ENCODE measurements at places on chromosomes 4 and X.

DNA sequence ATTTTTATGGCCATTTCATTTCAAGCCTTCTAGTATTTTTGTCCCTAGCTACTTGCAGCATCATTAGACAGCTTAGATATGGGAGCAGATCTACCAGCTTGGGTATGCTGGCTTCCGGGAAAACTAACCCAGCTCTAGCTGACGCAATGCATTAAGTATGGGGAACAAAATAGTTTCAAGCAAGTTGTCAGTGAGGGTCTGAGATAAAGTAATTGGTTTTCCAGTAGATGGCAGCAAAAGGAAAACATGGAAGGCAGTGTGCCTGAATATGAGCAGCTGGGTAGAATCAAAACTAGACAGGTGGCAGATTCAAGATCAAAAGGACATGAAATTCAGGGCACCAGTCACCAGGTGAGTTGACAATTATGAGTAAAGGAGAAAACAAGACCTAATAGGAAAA is 340.9 kb upstream of the CTSO start:
- no peak for DNase-seq

DNA sequence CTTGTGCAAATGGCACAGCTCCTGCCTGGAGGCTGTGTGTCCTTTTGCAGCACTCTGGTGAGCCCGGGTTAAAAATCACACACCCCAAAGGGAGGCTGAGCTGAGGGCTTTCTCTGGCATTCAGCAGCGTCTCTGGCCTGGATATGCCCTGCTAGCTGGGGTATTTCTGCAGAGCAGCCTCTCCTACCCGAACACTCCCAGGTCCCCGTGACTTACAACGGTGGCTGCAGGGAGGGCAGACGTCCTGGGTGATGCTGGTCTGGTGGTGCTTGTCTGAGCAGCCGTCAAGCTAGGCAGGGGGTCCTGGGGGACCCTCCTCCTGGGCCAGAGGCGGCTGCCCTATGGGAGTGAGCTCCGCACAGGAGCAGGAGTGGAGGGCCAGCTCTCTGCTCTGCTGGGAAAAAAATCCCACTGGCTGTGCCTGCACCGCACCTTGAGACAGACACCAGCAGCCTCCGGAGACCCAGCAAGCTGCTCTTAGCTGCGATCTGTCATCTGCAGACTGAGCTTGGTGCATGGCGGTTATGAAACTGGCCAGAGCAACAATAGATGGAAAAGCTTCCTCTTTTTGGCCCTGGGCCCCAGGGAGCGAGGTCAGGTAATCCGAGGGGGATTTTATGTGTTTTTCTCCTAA is 41.3 kb upstream of the ASMTL start:
- no peak for DNase-seq

DNA sequence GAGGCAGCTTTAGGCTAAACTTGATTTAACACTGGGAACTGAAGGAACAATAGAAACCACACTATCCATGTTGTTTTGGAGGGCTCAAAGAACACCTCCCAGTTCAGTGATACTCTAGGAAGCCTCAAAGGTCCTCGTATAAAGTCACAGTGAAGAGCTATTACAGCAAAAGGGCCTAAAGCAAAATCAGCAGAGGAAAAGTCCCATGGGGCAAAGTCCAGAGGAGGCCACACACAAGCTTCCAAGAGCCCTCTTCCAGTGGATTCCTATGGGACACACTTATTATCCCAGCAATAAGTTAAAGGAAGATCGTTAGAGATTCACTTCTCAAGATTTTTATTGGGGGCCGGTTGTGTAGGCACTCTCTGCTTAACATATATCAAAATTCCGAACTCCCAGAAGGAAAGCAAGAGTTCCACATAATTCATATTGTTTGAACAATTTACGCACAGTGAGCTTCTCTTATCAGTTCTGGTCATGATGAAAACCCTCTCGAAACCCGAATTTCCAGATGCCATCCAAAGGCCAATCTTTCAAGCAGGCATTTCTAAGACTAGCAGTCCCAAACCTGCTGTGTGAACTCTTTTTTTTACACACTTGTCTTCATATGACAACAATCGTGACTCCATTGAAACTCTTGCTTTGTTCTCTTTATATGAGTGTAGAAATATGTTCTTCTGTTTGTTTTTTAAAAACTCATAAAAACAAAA is 53.7 kb downstream of the ANXA5 start:
- DNase-seq, result no peak

- DNase-seq, result no peak
These were observed at the start of gene TRPC3 for GRCh38 chr4:121951521-121952110. TRPC3 (minus strand) TSS chr4:121952060; CDS start chr4:121951680, 380 bp downstream.

DNA sequence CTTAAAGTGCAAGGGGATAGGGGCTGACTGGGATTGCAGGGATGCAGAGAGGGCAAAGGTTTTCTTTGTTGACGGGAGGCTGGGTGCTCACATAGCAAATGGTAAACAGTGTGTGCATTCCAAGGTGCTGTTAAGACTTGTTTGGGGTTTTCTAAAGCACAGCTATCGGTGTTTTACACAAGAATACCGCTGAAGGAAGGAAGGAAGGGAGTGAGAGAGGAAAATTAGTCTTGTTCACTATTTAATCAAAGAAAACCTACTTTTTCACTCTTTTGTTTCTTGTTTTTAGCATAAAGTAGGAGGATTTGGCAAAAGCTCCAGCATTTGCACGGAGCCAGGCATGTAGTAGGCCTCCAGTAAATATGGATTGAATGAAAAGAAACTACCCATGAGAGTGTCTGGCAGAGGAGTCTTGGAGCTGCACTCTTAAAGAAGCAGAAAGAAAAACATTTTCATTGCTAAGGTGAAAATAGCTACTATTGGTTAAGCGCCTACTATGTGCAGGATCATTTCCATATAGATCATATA is 99.7 kb downstream of the FIP1L1 start:
- no peak for DNase-seq

DNA sequence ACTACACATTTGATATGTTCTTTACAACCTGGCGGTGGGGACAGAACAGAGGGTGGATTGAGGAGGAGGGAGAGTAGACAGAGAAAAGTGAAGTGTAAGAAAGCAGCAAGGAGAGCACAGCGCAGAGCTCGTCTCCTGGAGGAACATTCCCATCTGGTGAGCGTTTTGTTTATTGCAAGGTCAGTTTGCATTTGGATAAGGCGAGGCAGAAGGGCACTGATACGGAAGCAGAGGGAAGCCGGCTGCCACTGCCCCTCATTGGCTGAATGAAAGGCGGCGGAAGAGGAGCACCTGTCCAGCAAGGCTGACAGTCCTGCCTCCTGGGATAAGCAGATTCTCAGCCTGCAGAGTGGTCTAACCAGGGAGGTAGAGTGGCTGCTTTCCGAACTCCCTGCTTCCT is 83.2 kb downstream of the GPR143 start:
- DNase-seq, result no peak

DNA sequence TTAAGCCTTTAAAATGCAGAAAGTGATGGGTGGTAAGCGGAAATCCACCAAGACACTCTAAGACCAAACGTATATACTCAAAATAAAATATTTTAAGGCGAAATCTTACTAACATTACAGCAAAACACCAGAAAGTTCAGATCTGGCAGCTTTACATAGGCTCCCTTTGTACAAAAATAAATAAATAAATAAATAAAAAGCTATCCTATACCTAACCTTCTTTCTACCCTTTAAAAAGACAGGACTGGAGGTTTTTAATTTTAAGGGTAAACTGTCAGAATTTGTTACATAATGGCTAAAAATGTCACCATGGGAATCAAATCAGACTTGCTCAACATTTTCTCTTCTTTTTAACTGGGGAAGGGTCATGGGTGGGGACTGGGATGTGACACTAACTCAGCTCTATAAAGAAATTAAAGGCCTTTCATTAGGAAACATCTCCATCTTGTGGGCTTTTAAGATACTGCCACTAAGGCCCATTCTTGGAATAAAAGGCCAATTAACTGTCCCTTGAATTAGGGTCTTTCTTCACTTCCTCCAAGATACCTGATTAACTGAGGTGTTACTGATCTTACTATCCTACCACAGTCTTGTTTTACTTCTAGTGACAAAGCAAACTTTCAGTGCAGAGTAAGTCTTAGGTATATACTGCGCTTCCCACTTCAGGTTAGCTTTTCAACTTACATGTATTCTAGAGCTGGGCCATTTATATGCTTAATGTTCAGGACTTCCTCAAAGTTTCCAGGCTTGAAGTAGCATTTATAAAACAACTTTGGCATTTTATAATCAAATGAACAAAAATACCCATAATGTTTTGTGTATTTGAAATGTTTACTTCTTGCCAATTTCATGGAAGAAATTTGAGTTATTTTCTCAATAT is 13.3 kb downstream of the HNRNPD start:
- DNase-seq, result peak; percentile 17

GRCh38 chr4:177964693-177965168 is 522.5 kb upstream of the AGA start:
- DNase-seq, result no peak

DNA sequence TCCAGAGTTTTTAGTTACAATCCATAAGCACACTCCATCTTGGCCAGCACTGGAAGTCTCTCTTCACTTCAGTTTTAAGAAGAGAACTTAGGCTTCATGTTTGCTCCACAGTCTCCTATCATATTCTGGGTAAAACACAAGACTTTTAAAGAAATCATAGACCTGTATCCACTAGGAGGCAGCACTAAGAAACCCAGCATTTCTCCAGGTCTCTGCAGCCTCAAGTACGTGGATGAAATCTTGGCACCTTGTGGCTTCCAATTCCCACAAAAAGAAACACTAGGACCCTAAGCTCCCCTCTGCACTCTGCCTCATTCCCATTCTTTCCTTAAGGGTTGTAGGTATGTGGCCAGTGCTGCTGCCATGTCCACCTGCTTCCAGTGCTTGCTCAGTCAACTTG is 367.3 kb upstream of the CASK start:
- no peak for DNase-seq

DNA sequence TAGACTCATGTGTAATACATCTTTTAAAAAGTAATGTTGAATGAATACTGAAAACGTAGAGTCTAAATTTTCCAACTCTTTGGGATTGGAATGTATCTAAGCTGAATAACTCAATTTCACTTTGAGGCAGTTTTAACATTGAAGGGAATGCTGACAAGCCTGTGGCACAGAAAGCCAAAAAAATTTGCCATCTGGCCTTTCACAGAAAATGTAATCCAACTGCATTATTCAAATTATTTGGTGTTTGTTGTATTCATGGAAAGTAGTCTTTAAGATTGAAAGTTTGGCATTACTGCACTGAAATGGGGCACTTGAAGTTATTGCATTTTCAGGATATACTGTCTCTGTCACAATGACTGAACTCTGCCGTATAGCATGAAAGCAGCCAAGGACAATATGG is 186.9 kb downstream of the FRMPD4 start:
- no peak for DNase-seq

GRCh38 chr4:113469023-113469390 is 292.5 kb downstream of the CAMK2D start:
- DNase-seq, result no peak

DNA sequence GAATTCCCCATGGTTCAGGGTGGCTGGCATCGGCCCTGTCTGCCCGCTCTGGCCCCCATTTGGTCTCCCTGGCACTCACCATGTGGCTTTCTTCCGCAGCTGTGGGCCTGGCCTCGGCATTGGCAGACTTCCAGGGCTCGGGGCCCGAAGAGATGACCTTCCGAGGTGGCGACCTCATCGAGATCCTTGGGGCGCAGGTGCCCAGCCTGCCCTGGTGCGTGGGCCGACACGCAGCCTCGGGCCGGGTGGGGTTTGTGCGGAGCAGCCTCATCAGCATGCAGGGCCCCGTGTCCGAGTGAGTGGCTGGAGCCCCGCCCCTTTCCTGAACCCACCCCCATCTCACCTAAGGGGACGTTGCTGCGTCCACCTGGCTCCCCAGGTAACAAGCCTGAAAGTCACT is 20.1 kb downstream of the SH3TC1 start:
- DNase-seq, result no peak

DNA sequence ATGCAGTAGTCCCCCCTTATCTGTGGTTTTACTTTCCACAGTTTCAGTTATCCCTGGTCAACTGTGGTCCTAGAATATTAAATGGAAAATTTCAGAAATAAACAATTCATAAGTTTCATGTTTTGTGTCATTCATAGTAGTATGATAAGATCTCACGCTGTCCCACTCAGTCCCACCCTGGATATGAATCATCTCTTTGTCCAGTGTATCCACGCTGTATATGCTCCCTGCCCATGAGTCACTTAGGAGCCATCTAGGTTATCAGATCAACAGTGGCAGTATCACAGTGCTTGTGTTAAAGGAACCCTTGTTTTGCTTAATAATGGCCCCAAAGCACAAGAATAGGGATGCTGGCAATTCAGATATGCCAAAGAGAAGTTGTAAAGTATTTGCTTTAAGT is 16.2 kb upstream of the SYTL4 start:
- no peak for DNase-seq

DNA sequence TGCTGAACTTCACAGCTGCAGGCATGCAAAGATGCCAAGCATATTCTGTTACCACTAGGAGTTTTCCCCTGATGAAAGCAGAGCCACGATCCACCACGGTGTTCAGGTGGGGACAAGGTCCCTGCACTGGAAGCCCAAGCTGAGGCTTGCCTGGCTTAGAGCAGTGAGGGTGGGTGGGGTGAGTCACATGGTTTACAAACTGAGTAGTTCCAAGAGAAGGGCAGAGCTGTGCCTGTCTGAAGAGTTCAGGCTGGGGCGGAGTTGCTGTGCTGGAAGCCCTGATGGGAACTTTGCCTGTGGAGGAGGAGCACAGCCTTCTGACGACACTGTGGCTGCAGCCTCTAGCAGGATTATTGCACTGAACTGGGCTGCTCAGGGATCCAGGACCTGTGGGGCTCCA is 45.5 kb downstream of the FAM9B start:
- DNase-seq, result no peak

- no peak for DNase-seq
These were observed 10.7 kb upstream of the PDHA1 start for GRCh38 chrX:19332983-19333382.

DNA sequence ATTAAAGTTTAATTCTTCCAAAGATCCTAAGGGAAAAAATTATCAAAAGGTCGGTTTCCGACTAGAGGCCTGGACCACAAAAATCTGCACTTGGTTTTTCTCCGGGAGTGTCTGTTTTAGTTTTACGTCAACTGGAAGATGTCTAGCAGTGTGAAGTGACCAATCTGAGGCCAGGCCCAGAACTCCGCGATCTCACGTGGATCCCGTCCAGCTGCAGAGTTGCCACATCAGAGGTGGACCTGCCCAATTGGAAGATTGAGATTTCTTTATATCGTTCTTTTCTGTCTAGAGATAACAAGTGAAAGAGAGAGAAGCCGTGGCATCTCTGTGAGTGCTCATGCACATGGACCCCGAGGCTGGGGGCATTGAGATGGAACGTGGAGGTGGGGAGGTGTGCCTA is 115.8 kb downstream of the AFF1 start:
- no peak for DNase-seq

All from NCI-H1436 (cell line).